Esophagus squamous epithelium (tissue), 5 donors: ENCODE measurements at places on chromosomes 4 and X. TPM values are rescaled to one million over a fixed set of nuclear protein-coding genes. Genes with fewer than 3 reads are reported as not detected.

DNA sequence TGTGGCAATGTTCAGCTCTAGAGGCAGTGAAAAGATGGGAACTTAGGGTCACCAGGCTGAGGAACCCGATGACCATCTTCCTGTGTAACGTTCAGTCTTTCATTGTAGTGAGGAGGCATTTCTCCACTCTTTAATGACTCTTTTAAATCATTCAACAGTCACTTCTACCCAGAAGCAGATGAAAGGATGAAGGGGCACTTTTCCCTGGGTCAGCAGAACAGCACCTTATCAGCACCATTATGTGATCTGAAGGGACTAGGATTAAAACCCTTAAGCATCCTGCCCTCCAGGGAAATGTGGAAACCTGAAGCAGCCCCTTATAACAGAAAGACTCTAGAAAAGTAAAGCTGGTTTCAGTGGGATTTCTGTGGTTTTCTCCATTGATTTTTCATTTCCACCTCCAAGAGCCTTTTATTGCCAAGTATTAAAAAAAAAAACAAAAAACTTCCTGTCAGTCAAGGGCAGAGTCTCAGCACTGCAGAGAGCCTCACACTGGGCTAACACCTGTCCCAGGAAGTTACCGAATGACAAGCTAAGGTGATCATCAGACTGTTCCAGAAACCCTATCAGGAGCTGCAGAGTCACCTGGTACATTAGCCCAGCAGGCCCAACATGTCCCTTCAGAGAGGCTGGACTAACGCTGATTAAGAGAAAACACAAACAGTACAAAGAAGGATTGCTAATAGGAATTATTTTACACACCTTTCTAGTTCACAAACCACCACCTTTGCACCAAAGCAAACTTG is 185.9 kb downstream of the SHROOM3 start:
- H3K27ac ChIP-seq: peak overlapping the region; percentile 72
- H3K27me3 ChIP-seq: no peaks in the 10 kb centered on the region
- H3K4me3 ChIP-seq: no peak overlapping the region
- no peaks in the 10 kb centered on the region for H3K4me1 ChIP-seq
- H3K36me3 ChIP-seq: no peaks in the 10 kb centered on the region

DNA sequence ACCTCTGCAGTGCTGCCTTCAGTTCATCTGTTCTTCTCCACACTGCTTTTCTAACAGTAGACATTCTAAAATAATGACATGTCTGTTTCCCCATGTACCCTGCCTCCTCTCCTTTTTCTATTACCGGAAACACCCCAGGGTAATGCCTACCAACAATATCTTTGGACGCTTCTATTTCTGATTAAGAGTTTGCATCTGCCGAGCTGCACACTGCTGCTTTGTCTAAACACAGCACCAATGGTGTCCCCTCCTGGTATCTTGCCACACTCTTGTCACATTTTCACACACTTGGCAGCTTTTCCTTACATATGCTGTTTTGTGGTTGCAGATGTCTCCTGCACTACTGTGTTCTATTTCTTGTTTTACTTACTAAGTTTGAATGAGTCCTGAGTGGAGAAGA is 288.8 kb downstream of the GRIA2 start:
- H3K27me3 ChIP-seq: no peaks in the 10 kb centered on the region
- H3K4me1 ChIP-seq: no peaks in the 10 kb centered on the region
- H3K36me3 ChIP-seq: no peaks in the 10 kb centered on the region
- DNase-seq: no peak
- no peak overlapping the region for H3K4me3 ChIP-seq

DNA sequence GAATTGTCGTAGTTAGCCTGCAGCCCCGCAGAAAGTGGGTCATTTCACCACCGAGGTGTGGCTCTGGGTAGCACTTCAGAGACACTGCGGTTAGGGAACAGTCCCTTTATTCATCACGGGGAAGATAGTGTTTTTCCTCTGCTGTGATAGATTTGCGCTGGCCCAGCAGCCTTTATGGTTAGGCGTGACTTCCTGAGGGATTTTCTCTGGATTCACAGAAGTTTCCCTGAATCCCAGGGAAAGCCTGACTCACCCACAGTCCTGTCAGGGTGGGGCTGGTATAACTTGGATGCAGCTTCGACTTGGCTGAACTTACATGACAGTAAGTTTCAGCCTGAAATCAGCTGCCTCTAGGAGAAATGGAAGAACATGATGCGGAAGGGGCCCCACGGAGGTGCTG is 196.3 kb upstream of the HHIP start:
- H3K4me1 ChIP-seq: no peaks in the 10 kb centered on the region
- no peaks in the 10 kb centered on the region for H3K27me3 ChIP-seq
- no peak overlapping the region for H3K4me3 ChIP-seq
- no peaks in the 10 kb centered on the region for H3K36me3 ChIP-seq
- no peak for DNase-seq

HMX1 gene
- not detected for total RNA-seq

GRCh38 chr4:24768604-24769003 is 26.8 kb upstream of the SOD3 start:
- no peak for DNase-seq
- peaks cover 6% of the 10 kb centered on the region for H3K4me1 ChIP-seq
- H3K27ac ChIP-seq: no peak overlapping the region
- H3K4me3 ChIP-seq: no peak overlapping the region

POU3F4 gene
- not detected for total RNA-seq
